ENCODE measurements at places on chromosomes 3 and 15.
A peak's percentile ranks its signal among the peaks of the same experiment; 100 is the strongest.

- DNase-seq = no peak
Measured at GRCh38 chr3:23819599-23820360, 14.0 kb downstream of the UBE2E1 start.

DNA sequence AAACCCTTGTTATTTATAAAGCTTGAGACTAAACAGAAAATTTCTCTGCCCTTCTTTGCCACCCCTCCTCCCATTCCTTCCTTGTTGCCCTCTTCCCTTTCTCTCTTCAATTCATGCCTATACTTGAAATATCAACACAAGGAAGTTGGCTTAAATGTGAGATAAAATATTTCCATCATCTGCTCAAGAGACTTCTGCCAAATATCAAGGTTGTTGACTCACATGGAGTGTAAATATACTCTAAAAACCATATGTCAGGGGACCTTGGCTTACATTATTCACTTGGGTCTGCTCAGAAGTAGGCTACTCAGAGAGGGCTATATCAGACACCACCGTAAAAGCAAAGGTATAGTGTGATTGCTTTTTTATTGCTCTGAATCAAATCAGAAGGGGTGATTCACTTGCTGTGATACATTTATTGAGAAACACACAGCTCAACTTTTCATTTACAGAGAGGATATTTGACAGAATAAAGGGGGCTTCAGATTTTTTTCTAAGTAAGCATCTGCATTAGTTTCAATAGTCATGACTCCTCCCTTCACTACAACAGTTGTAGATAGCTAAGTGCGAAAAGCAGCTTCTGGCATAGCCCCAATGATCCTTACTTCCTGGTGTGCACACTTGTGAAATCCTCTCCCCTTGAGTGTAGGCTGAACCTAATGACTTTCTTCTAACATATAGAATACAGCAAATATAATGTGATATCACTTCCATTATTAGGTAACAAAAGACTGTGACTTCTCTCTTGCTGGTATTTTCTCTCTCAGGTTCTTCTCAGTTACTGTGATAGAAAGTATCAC is 386.2 kb downstream of the EFHB start:
- no peak for DNase-seq

- DNase-seq = no peak
Measured at GRCh38 chr3:186526256-186526606, 17.9 kb downstream of the CRYGS start.

DNA sequence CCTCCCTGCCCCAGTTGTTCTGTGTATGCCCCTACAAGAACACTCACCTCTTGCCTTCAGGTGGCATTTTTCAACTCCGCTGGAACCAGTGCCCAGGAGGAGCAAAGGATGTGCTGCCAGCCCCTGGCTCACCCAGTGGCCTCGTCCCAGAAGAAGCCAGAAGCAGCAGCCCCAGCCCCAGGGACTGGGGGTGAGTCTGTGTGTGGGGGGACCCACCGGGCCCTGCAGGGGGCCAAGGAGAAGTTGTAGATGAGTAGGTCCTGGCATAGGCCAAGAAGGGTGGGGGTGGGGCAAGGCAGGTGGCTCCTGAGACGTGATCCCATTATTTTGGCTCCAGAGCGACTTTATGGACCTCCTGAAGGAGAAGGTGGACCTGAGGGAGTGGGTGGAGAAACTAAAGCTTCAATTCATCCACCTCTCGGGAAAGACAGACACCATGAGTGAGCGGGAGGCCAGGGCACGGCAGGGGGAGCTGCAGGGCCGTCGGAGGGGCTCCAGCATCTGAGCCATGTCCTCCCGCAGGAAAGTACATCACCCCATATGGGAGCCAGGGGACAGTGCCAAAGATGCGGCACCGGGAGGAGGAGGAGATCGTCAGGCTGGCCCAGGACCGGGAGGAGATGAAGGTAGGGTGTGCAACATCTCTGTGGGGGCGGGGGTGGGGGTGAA is 29.3 kb downstream of the NGRN start:
- DNase-seq = no peak

DNA sequence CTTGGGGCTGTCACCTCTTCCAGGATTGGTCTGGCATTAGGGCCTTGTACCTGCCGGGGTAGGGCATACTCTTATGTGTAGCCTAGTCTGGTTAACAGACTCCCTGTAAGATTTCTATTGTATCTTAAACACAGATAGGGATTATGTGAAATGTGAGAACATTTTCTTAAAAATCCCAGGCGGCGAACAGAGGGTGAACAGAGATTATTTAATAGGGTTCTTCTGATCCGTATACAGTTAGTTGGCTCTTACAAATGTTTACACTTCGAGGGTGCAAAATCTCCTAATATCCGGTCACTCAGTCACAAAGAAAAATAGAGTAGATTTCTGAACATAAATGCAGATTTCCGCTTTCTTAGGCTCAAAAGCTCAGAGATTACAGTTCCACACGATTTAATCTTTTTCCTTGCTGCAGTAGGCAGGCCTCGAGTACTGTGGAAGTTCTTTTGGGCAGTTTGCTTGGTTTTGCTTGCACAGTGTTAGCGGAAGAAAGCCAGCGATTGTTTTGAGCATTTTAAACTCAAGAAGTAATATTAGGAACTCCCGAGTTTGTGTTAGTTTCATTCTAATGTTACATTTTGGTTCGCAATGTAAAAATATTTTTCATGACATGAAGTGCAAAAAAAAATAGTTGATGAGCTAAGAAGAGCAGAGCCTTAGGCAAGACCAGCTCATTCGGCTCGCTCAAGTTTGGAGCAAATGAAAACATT is 993 bp downstream of the PLCL2 start:
- DNase-seq = no peak

DNA sequence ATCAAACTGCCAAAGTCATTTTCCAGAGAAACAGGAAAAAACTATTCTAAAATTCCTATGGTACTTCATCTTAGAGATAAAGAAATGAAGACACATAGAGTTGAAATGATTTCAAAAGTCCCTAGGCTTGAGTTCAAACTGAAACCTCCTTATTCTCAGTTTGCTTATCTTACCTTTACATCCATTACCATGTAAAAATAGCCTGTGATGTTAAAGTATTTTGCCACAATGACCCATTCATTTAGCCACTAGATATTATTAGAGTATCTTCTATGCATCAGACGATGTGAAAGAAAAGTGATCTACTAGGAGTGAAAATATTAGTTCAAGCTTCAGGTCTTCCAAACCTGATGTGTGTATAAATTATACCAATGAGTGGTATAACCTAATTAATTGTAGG is 55.1 kb upstream of the TTC14 start:
- no peak for DNase-seq

DNA sequence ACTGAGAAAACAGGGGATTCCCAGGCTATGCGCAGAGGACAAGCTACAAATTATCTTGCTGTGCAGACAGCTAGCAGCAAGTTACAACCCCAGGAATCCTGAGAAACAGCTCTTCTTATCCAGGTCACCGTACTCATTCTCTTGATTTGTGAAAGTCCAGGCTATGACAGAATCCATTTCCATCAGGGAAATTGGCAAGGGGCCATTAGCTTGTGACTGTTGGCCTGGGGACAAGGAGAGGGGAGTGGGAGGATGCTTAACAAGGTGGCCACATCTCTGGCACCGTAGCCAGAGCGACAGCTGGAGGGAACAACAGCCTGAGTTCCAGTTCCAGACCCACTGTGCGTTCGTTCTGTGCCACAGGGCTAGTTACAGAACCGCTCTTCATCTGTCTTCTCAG is 44.9 kb upstream of the PLXNA1 start:
- no peak for DNase-seq

DNA sequence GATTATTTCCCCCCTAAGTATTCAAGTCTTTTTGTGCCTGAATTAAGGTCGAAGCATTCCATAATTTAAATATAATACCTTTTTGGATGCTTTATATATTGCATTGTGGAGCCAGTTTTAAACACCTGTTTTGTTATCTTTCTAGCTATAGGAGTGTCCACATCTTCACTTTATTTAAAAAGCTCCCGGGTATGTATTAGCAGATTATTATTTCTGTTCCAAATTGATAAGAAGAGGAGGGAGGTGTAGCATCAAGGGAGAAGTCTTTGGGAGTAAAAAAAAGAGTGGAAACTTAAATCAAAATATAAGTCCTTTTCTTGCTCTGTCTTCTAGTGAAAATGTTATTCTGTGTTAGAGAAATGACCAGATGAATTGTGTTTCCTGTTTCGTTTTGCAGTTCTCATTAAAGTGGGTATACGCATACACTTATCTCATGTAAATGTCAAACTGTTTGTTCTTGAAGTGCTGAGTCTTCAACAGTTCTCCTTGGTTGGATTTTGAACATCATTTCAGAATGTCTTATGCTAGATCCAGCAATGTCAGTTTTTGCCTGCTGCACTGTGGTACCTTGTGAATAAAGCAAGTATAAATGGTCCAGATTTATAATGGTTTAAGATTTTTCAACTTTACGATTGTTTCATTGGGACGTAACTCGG is 105.8 kb downstream of the FNDC3B start:
- DNase-seq = no peak

- DNase-seq = no peak
Measured at GRCh38 chr3:105362021-105362665, 4.6 kb upstream of the ALCAM start.

GRCh38 chr3:16121391-16121790 is 53.1 kb upstream of the GALNT15 start:
- DNase-seq = no peak

DNA sequence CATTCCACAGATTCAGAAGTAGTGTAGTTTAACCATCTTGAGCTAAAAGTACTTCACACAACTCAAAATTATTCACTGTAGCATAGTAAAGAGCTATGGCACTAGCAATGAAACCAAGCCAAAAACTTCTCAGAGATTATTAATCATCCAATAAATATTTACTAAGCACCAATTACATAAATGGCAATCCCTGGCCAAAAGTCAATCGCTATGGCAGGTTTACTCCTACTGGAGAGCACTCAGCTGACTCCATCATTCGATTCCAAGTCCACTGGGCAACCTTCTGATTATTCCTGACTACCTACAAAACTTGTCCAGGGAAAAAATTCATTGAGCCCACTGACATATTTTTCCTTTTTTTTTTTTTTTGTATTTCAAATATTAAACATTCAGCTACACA is 23.9 kb downstream of the ATP13A3 start:
- no peak for DNase-seq

- no peak for DNase-seq
Measured at GRCh38 chr3:171269542-171269941, 190.7 kb downstream of the TNIK start.

- no peak for DNase-seq
Measured at GRCh38 chr15:58484791-58485600, 53.2 kb downstream of the LIPC start.

DNA sequence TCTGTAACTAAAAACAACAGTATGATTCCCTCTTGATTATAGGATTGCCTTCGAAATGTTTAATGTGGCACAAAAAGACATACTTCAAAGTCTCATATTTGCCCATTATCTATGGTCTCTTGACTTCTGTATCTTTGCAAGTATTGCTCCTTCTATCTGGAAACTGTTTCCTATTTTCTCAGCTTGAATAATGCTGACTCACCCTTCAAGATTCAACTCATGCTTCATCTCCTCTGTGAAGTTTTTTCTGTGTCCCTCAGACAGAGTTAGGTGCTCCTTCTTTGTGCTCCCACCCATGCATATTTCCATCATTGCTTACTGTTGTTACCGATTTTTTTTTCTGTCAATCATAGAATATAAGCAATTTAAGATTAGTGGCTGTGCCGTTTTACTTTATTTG is 192.8 kb upstream of the ROBO1 start:
- DNase-seq = no peak

- peak; percentile 98 for DNase-seq
Measured at GRCh38 chr3:16448639-16449070, 64.8 kb downstream of the RFTN1 start.

DNA sequence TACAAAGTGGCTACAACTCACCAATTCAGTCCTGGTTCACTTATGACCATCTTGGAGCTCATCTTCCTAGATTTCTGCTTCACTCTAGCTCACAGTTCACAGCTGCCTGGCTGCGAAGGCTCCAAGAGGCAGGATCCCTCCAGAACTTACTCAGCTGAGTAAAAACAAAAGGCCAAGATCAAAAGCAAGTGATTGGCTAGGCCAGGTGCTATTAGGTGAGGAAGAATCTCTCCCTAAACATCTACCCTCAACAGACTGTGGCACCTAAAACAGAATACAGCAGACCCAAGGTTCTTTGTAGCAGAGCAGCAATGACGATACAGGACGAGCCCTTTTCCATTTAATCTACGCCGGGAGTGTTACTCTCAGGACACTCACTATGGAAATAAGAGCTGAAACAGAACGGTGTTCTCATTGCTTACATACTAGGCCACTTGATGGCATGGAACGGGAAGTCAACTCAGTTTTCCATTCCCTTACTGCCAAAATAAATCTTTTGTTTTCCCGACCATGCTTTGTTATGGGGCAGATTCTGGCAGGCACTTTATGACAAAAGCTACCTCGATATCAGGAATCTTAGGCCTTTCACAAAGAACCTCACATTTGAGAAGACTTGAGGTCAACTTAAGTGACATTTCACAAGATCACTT is 901 bp downstream of the ICE2 start:
- DNase-seq = no peak

- DNase-seq = no peak
Measured at GRCh38 chr3:12833222-12834161, 7.9 kb downstream of the RPL32 start.

Measured in fibroblast of skin of left biceps (primary cell).